Activated CD8-positive, alpha-beta memory T cell treated with anti-CD3 and anti-CD28 coated beads, Interleukin-2, amount 50 U/mL, for 4 hours (primary cell): ENCODE measurements at places on chromosomes 6 and 20.
A peak's percentile ranks its signal among the peaks of the same experiment; 100 is the strongest.

DNA sequence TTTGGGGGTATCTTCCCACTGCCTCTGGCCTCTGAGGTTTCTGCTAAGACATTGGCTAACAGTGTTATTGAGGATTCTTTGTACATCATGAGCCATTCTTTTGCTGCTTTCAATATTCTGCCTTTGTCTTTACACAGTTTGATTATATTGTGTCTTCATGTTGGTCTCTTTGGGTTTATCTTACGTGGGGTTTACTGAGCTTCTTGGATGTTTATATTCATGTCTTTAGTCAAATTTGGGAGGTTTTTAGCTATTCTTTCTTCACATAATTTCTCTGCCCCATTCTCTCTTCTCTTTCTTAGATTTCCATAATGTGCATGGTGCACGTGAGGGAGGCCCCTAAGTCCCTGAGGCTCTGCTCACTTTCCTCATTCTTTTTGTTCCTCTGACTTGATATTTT lies 7.6 kb downstream of the ENTPD6 start:
- no peak for DNase-seq

GRCh38 chr6:13908955-13909381 lies 15.8 kb upstream of the RNF182 start:
- DNase-seq = peak; percentile 20

- no peak for DNase-seq
Measured at GRCh38 chr20:31653561-31653960, 15.8 kb downstream of the COX4I2 start.

- no peak for DNase-seq
Measured at GRCh38 chr6:158611039-158611438, 33.5 kb downstream of the DYNLT1 start.

GRCh38 chr20:62101078-62101477 lies 21.2 kb upstream of the LSM14B start:
- no peak for DNase-seq

DNA sequence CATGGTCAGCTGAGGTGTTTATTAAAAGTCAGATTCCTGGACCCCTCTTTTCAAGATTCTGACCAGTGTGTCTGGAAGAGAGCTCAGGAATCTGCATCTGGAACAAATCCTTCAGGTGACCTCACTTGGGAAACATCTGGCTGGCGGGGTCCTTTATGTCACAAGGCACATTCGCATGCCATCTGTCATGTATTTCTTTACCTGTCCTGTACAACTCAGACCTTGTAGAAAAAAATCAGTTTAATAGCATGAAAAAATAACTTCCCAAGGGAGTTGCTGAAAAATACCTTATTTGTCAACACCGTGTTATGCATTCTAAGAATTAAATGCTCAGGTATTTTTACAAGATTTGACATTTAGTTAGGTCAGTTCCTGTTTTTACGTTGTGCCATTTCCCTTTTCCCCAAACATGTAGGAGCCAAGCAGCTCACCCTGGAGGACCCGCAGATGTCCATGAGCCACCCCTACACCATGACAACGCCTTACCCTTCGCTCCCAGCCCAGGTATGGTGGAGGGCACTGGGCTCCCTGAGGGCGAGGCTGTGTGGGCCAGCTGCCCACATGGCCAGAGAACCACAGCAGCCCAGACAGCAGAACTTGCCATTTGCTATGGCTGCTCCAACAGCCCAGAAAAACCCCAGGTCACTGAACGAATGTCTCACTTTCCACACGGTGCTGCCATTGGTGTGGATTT lies 4.0 kb downstream of the IRF4 start:
- no peak for DNase-seq

DNA sequence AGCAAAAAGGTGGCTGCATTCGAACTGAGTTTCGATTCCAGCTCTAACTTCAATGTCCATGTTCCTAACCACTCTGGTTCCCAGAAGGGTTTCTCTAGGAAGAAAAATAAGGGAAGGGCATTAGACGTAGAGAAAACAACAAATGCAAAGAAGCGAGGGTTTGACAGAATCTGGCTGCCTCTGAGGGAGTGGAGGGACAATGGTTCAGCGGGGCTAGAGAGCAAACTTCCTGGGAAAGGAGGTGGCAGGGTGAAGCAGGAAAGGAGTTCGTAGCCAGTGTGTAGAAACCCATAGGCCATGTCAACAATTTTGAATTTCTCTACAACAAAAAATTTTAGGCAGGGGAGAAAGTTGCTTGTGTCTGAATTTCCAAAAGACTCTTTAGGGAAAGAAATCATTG lies 14.5 kb upstream of the DNAAF9 start:
- DNase-seq = no peak

GRCh38 chr20:38590676-38591473 lies 9.9 kb downstream of the ADIG start:
- DNase-seq = no peak

GRCh38 chr6:123616942-123617341 lies 19.8 kb downstream of the TRDN start:
- DNase-seq = no peak

DNA sequence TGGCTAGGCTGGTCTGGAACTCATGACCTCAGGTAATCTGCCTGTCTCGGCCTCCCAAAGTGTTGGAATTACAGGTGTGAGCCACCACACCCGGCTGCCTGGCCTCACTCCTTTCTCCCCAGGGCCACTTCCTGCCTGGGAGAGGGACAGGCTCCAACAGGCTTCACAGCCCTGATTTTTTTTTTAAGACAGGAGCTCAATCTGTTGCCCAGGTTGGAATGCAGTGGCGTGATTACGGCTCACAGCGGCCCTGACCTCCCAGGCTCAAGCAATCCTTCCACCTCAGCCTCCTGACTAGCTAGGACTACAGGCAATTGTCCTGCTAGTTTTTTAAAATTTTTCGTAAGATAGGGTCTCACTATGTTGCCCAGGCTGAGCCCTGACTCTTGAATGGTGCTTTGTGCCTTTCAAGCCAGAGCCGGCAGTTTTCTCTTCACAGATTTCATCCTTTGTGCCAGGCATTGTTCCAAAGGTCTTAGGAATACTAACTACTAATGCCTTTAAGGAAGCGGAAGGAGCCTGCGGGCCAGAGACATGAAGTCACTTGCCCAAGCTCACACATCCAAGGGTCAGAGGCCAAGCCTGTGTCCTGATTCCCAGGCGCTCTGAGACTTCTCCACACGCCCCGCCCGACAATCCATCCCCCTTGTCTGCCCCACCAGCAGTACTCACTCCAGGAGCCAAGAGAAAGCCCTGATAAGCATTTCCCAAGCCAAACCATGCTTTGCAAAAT lies 19.2 kb downstream of the CAPN11 start:
- no peak for DNase-seq

DNA sequence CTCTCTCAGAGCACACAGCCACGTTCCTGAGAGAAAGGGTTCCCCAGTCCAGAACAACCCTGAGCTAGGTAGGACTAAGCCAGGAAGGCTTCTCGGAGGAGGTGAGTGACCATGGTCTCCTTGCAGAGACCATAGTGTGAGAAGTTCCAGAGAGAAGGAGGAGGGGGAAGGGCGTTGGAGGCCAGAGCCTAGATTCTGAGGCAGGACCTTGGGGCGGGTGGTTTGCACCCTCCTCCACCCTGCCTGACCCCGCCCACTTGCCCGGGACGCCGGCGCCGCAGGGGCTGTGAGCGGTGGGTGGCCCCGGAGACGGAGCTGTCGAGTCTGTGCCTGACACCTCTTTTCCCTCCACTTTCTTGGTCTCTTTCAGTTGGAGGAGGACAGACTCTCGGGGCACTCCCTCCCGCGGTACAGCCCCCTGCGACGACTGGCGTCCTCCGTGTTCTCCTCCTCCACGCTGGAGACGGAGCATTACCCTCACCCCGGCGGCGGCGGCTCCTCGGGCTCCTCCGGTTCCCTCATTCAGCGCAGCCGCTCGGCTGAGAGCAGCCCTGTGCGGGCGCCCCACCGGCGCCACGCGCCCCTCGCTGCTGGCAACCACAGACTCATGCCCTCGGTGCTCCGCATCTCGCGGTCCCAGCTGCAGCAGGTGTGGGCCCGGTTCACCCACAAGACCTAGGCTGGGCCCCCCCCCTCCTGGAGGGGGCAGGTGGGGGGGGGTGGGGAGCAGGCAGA lies 26.2 kb downstream of the TTBK1 start:
- DNase-seq = peak; percentile 53

GRCh38 chr20:52303281-52303950 lies 111.8 kb upstream of the ZFP64 start:
- DNase-seq = no peak

GRCh38 chr6:122289762-122290539 lies 109.5 kb upstream of the HSF2 start:
- no peak for DNase-seq

DNA sequence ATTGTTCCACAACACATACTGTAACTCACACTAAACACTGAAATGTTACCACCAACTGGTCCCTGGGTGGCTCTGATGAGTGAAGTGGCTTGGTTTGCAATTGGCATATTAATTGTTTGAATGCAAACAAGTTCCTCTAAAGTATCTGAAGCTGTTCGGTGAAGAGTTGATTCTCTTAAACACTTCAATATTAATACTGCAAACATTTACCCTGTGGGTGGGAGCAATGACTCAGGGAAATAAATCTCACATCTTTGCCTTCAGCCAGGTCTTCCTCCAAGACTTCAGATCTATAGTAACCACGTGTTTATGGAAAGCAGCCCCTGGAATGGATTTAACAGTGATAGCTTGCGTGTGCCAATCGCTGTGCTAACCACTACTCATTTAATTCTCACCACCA lies 176.0 kb downstream of the MAFB start:
- no peak for DNase-seq

DNA sequence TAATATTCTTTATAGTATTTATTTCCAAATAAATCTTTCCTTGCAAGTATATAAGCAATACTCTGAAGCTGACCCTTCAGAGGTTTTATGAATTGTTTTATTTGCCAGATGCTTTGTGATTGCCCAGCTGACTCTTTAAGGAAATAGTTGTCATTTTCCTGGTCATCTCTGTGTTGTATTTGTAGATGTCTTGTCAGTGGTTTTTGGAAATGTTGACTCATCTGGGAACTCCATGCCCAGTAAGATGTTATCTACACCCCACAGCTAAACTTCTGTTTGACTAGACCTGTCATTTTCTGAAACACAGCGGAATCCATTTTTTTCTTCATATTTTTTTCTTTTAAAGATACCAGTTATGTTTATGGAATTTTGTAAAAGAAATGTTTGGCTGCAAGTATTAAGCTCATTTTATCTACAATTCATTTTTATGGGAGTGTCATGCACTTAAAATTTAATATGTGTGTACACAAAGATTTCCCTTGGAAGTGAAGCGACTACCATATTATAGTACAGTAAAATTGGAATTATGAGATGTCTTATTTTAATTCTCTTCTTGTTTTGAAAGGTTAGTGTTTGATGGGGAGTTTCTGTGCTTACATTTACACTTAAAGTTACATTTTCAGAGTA lies 491.0 kb downstream of the NKAIN2 start:
- no peak for DNase-seq

GRCh38 chr20:62065674-62066338 lies at the start of gene TAF4:
Gene TAF4, minus strand, starts transcription at chr20:62065881. Its CDS starts 71 bp downstream, at chr20:62065810.
- peak; percentile 80 for DNase-seq

DNA sequence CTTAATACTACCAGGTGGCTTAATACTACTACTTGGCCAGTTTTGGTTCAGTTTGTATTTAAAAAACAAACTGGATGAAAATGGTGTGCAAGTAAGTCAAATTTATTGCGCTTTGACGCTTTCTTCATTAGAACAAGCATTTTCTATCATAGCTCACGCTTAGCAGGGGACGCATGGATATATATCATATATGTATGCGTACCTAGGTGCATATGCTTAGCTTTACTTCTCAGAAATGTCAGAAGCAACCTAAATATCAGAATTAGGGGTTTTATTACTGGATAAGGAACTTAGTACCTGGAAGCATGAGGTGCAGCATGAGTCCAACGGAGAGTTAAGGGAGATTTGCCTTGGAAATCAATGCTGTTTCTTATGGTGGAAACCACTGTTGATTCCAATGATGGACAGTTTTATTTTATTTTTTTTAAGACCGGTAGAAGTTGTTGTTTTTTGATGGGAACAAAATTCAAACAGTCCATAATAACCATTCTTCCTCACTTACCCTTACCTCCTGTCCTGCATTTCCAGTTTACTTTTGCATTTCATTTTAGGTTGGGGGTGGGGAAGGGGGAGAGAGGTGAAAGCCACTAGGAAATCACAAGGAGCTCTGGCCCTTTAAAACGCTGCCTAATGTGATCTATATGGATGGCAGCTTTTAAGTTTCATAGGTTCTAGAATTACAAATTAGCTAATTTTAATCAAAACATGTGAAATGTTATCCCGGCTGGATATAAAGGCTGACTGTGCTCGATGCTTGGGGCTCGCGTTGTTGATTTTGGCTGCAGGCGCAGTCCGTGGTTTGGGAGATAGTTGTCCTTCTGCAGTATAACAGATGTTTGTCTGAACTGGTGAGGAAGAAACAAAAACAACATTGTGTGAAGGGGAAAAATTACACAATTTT lies 2.1 kb downstream of the SOBP start:
- no peak for DNase-seq

DNA sequence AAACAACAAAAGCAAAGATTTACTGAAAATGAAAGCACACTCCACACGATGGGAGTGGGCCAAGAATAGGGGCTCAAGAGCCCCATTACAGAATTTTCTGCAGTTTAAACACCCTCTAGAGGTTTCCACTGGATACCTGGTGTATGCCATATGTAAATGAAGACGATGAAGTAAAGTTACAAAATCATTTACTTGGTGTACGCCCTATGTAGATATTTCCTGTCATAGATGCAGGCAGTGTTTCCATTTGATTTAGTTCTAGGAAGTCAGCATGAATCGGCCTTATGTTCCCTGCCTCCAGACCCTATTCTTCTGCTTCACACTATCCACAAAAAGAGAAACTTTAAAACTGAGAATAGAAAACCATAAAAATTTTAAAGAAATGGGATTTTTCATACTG lies 404.4 kb upstream of the GJE1 start:
- DNase-seq = no peak

DNA sequence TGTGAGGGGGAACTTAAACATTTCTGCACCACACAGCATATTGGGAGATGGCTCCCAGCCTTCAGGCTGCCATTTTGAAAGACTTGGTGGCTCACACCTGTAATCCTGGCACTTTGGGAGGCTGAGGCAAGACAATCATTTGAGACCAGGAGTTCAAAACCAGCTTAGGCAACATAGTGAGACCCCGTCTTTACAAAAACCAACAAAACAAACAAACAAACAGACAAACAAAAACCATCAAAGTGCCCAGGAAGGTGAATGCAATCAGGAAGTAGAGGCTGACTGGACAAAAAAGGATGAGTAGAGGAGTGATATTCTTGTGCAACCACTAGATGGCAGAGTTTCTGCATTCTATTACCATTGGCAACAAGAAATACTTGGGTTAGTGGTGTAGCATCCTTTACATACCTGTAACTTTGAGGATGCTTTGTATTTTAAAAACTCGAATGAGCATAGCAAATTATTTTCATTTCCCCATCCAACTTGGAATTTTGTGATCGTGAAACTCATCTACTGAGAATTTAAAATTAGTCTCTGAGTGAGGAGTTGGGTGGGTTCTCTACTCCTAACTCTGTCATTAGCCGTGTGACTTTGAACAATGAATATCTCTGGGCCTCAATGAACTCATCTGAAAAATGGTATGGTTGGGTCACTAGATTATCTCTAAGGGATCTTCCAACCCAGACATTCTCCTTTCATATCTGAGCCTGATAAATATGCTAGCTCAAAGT lies 84.4 kb downstream of the CRYBG1 start:
- no peak for DNase-seq

GRCh38 chr6:365835-366234 lies 25.7 kb upstream of the IRF4 start:
- no peak for DNase-seq
